EH (cell line): ENCODE measurements at places on chromosomes 3 and 15.

- DNase-seq = no peak
These were observed 8.0 kb upstream of the CCDC33 start for GRCh38 chr15:74227968-74228722.

GRCh38 chr3:54831112-54831511 lies 96.7 kb downstream of the LRTM1 start:
- DNase-seq = no peak

DNA sequence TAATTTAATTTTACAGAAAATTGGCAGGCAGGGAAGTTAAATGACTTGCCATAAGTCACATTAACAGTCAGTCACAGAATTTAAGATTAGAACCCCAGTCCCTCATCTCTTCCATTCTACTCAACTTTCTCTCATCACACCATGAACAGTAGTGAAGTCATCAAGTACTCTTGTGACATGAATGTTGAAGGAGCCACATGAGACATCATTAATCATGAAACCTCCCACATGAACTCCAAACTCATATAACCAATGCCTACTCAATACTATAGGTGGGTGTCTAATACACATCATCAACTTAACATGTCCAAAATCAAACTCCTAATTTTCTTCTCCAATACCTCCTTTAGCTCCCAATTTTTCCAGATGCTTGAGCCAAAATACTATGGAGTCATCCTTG lies 19.5 kb downstream of the PHC3 start:
- DNase-seq = no peak

DNA sequence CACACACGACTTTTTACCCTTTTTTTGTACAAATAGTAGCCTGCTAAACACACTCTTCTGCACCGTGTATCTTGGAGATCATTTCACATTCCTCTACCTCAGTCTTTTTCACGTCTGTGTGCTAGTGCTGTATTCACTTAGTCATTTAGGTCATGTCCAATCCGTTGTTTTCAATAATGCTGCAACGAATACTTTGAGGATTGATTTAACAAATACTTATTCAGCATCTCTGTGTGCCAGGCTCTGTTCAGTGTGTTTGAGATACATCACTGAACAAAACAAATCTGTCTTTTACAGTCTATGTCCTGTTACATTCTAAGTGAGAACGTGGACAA lies 882 bp downstream of the JMJD7 start:
- peak; percentile 24 for DNase-seq

DNA sequence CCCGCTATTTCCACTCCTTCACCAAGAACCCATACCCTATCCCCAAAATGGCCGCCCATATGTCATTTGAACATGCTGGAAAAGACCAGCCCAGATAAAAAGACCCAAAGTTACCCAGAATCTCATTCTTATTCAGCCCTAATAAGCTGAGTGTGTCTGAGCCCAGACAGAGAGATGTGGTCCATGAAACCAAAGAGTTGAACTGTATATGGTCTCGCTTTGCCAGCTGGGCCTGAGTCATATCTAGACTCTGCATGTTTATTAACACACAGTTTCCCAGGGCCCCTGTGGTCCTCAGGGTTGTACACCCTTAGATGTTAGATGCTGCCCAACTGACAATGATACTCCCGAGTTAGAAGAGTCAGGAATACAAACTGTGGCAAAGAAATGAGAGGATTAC lies 201.9 kb upstream of the STRIT1 start:
- DNase-seq = peak; percentile 5

- DNase-seq = peak; percentile 15
These were observed 10.4 kb downstream of the GOLM2 start for GRCh38 chr15:44298878-44299277.

GRCh38 chr3:67291287-67292252 lies 293.5 kb downstream of the KBTBD8 start:
- no peak for DNase-seq

GRCh38 chr15:78177447-78177873 lies 28.3 kb downstream of the IDH3A start:
- DNase-seq = peak; percentile 41

DNA sequence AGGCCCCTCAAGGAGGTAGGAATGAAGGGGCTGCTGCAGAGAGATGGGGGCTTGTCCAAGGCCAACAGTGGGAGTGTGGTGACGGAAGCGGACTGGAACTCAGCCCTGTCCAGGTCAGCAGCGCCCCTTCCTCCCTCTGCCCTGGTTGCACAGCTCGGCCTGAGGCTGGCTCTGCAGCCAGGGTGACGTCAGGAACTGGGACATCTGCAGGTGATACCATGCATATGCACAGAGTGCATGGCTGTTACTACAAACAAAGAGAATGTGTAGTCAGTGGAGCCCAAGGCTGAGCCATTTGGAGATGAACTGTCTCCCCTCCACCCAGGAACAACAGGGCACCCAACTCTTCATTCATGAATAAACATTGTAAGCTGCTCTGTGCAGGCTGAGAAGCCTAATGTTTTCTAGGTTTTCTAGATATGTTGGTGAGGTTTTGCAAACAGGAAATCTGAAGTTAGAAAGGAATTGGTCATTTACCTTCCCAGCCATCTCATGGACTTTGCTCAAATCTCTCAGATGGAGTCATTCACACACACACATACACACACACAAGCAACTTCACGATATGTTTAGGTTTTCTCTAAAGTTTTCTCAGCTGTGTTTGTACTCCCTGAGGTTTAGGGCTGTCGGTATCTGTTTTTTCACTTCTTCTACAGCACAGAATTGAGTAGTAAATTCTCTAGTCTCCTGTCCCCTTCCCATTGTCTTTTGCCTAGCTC lies 117.2 kb downstream of the TLE3 start:
- DNase-seq = no peak

DNA sequence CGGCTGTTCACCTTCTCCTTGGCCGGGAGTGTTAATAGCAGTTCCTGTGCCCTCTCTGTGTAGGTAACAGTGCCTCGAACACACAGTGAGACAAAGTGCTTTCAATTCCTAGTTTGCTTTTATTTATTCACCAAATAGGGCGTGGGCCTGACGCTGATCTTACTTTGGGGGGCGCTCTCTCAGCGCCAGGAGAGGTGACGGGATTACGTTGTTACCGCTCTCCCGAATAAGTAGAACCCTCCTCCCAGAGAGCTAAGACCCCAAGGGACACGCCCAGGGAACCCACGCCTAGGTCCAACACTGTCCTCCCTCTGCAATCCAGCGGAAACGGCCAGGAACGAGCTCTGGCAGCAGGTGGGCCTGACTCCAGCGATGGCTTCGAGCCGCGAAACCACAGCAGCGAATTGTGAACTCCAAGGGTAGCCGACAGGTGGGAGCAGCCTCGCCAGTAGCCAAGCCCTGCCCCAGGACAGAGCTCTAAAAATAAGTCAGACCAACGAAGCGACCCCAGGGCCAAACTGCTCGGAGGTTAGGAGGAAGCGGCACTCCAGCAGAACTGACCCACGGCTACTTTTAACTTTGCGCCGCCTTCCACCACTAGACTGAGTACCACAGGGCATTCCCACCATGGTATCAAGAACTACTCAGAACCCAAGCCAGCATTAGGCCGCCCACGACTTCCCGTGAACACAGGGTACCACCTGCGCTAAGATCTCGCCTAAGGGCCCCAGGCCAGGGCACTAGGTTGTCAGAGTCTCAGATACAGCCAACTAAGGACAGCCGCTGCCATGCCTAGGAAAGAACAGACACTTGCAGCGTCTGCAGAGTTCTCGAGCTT lies 1.6 kb upstream of the SIN3A start:
- DNase-seq = peak; percentile 23

GRCh38 chr3:126347543-126348161 lies 9.6 kb downstream of the KLF15 start:
- no peak for DNase-seq

DNA sequence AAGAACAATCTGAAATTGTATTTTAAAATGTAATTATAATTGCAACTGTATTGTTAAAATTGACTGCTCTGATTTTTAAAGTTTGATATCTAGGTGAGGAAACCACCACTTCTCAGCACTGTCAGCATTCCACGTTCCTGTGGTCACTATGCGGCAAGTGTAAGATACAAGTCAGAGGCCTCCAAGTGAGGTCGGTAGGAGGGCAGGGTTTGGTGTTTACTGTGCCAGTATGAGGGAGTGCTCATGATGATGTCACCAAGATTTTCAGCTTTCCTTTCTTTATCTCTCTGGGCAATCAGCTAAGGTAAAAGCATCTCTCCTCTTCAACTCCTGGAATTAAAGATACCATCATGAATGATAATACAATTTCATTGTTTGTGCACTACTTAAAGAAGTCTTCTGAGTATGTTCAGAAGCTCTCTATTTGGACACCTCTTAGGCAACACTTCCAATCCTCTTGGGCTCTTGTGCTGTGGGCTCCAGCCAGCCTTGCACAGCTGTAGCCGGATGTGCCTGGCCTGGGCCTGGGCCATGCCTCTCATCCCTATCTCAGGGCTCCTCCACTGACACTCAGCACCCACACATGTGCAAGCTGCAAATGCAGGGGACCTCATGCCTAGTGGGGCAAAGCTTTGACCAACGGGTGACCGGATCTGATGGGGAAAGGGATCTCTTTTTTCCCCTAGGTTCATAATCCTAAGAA lies 42.9 kb downstream of the CCR3 start:
- DNase-seq = no peak

DNA sequence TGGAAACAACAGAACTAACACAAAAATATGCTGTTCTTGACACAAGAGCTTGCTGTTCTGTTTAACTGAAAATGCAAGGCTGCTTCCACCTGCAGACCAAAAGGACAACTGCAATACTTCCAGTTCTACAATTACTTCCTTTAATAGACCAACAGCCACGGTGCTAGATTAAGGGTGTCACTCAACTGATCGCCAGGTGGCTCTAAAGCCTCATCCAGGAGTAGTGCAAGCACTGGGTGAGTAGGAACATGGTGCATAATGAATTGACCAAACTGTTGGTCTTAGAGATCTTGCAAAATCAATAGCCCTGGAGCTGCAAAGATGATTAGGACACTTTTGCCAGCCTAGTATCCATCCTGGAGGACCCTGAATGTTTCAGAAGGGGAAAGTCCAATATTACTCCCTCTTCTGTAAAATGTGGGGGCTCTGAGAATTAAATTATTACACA lies 3.6 kb upstream of the CLDN16 start:
- peak; percentile 42 for DNase-seq

GRCh38 chr3:98029083-98029482 lies 6.0 kb downstream of the GABRR3 start:
- DNase-seq = no peak

DNA sequence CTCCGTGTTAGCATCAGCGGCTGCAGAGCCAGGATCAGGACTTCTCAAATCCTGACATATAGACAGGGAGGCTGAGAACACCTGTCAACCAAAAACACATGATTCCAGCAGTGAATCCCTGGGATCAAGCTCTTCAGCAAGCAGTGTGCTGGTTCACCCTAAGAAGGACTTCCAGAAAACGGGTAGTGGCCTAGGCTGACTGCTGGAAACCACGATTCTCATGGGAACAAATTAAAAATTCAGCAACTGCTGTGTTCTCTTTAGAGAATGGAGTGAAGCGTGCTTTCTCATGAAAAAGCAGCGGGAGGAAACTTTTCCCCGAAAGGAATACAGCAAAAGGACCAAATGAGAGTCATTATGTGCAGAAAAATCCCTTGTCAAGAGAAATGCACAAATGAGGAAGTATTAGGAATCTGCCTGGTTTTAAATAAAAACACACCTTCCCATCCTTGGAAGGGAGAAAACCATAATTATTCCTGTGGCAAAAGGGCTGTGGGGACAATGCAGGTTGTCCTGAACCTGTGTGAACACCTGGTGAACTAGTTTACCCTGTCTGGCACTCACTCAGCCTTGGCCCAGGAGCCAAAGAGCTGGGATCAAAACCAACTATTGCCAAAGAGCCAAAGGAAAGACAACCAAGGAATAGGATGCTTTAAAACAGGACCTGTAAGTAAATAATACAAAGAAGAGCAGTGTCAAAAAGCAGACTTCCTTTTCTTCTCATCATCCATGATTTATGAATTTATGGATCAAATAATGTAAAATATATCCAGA lies 13.4 kb downstream of the IL12A start:
- DNase-seq = no peak

GRCh38 chr15:51234176-51234927 lies 104.0 kb downstream of the CYP19A1 start:
- DNase-seq = no peak

DNA sequence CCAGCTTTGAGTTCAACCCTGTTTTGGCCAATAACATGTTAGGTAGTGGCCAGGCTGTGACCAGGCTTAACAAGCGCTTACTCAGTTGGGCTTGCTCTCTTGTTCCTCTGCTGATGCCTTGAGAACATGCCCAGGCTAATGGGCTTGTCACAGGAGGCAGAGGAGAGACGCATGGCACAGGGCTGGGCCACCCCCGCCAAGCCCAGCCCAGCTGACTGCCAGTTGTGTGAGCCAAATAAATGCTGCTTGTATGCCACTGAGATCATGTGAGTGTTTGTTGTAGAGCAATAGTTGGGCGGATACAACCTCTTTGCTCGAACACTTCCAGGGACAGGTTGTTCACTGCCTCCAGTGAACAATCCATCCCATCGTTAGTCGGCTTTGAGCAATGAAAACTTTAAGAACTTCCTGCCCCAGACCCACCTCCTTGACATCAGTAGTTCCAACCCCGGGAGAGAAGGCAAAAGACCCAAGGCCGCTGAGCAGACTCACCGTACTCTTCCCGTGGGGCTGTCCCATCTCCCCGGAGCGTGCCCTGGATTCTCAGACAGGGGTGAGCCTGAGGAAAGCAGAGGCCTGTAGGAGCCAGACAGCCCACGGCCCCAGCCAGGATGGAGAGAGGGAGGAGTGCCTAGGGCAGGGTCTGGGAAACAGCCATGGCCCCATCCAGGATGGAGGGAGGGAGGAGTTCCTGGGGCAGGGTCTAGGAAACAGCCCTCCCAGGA lies 4.1 kb downstream of the PLA2G4F start:
- peak; percentile 9 for DNase-seq

- no peak for DNase-seq
These were observed 53.6 kb upstream of the GATA2 start for GRCh38 chr3:128546646-128547045.

DNA sequence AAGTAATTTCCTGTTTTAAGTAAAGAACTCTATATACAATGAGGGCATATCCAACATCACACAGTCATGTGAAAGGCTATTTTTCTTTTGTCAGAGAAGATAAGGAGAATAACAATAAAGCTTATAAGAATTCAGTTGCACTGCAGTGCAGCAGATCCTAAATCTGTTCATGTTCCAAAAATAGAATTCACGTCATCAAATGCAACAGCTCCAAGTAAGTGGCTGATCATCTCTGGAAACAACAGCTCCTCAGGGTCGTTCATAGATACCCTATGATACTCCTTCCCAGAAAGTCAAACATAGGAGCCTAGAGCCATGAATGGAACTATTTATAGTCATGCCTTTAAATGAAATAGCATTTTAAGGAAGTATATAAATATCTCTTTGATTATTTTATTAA lies 100.2 kb downstream of the FMN1 start:
- peak; percentile 82 for DNase-seq

- no peak for DNase-seq
These were observed 83.4 kb downstream of the TLE3 start for GRCh38 chr15:70014331-70014730.

DNA sequence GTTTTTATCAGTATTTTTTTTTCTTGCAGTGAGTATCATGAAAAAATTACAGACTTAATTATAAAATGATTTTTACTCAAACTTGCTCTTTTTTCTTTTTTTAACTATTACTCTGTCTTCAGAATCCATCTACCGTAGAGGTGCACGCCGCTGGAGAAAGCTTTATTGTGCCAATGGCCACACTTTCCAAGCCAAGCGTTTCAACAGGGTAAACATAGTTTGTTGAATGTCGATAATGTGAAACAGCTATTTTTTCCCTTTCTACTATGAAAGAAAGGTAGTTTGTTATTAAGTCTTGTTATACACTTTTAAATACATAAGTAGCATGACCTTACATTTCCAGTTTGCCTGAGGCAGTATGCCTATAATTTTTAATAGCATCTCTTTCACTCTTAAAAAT lies 45.6 kb downstream of the PRKCI start:
- no peak for DNase-seq

GRCh38 chr3:5553203-5553602 lies 365.7 kb downstream of the EDEM1 start:
- DNase-seq = no peak
